NCI-H510A (cell line): ENCODE measurements at places on chromosomes 7 and 10.

DNA sequence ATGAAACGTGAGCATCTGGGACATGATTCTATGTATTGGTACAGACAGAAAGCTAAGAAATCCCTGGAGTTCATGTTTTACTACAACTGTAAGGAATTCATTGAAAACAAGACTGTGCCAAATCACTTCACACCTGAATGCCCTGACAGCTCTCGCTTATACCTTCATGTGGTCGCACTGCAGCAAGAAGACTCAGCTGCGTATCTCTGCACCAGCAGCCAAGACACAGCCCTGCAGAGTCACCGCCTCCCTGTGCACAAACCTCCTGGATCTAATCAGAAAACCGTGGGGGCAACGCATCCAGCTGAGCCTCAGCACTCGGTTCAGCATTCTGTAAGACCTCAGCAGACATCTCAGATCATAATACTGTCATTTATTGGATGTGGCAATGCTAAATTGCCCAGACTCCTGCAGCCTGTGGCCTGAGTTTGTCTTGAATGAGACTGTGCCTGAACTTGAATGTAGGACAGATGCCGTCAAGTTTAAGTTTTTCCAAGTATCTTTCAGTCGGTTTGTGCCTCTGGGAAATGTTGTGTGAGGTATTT lies 41.5 kb upstream of the PRSS58 start:
- DNase-seq = no peak

DNA sequence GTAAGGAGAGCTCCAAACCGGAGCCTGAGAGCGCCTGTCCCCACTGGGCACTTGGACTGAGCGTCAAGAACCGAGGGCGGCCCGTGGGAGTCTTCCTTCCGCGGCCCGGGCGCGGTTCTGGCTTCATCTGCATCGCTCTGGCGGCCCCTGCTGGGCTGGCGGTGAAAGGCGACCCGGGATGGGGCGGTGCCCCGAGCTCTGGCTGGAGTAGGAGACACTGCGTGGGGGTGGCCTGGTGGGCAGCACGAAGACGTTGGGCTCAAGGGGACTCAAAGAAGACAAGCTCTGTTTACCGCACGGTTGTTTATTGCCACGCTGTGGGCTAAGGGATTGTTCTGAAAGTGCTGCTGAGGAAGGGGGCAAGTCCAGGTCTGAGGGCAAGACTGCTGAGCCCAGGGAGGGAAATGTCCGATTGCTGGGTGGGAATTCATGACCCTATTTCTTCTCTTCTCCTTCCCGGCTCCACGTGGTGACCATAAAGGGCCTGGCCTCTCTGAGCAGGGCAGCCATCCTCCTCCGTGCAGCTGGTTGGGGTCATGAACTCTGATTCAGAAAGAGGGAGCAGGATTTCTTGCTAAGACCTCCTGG lies 29.8 kb downstream of the PLAU start:
- DNase-seq = no peak

DNA sequence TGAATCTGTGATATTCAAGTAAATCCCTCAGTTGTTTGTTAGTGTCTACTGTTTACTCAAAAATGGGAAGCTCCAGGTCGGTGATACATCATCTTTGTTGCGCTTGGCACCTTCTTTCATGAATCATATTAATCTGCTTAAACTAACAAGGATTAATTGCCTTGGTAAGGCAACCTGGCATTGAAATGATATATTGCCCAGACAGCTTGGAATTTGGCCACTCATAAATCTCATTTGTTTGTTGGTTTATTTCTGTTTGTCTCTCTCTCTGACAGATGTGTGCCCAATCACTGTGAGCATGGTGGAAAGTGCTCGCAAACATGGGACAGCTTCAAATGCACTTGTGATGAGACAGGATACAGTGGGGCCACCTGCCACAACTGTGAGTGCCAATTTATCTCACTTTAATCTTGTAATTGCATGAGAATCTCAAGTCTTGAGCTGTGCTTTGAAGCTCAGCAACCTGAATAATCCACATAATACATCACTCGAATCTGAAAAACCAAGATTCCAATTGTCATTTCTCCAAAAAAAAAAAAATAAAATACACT lies 1104.8 kb upstream of the C7orf33 start:
- peak; percentile 2 for DNase-seq

DNA sequence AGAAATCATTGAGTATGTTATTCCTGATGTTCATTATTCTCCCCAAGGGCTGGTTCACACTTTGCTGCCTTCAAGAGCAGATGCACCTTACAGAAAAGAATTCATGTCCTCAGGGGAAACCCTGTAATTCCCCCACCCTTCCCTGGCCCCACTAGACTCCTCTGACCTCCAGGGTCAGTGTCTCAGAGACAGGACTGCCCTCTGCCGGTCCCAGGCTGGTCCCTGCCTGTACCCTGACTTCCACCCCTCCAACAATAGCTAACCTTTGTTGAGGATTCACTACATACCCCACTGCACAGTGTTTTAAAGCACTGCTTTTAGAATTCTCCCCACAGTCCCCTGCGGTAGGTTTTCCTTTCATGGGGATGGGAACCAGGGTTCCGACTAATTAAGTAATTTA lies 4.4 kb upstream of the SEPHS1 start:
- DNase-seq = no peak

- DNase-seq = no peak
These were observed 29.5 kb downstream of the MIOS start for GRCh38 chr7:7596176-7596575.

DNA sequence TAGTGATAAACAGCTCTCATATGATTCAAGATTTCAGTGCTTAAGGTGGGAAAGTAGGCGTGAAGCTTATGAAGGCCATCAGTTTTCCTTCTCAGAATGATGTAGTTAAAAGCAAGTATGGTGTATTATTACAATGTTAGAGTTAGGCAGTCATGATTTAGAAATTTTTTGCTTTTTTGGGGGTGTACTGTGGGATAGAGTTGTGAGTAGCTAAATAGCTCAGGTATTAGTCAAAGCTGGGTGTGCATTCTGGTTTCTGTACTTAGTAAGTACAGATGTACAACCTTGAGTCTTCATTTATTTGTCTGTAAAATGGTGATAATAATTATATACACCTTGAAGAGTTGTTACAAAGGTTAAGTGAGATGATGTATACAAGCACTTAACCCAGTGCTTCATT lies 52.2 kb downstream of the R3HCC1L start:
- DNase-seq = no peak

GRCh38 chr10:46096446-46096845 lies 50.4 kb upstream of the MSMB start:
- no peak for DNase-seq

DNA sequence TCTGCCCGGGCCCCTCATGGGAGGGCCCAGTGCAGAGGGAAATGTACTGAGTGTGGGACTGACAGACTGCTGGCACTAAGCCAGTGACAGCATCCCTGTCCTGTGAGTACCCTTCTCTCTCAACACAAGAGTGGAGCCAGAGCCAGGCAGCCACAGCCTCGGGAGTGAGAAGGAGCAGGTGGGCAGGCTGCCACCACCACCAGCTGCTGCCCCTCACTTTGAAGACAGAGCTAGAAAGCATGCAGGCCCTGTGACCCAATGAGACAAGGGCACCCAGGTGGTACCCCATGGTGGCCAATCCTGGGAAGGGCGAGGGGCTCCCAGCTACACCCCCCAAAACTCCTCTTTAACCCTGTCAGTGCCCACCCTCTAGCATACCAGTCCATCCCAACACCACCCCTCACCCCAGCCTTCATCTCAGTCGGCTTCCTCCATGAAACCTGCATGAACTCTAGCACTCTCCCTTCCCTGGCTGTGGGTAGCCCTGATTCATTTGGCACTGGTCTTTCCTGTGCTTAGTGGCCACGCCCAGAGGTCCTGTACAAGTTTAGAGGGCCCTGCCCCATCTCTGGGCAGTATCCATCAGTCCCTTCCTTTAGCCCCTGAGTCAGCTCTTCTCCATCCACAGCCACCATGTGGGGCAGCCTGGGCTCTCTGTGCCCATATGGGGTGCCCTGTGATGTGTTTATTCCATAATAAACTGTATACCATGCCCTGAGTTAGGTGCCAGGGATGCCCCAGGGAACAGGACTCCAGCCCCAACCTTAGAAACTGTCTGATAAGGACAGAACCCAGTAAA lies 207.0 kb upstream of the ZMIZ1 start:
- DNase-seq = peak; percentile 52

DNA sequence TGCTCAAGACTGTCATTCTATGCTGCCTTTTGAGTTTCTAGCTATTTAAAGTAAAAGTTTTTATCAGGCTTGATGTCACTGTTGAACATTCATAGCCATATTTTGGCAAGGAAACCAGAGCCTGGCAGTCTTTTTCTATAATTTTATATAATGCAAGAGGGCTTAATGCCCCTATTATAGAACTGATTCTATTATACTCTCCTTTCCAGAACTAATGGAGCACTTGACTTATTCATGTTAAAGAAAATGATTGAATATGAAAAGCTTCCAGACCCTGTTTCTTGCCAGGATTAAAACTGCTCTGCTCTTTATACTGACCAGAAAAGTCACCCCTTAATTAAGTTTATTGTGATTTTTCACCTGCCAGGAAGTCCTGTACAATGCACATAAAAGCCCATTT lies 337.6 kb upstream of the CHRM2 start:
- no peak for DNase-seq

- no peak for DNase-seq
These were observed 125.2 kb downstream of the TACC2 start for GRCh38 chr10:122113945-122114747.

- no peak for DNase-seq
These were observed 330.1 kb upstream of the MGMT start for GRCh38 chr10:129136951-129137350.

DNA sequence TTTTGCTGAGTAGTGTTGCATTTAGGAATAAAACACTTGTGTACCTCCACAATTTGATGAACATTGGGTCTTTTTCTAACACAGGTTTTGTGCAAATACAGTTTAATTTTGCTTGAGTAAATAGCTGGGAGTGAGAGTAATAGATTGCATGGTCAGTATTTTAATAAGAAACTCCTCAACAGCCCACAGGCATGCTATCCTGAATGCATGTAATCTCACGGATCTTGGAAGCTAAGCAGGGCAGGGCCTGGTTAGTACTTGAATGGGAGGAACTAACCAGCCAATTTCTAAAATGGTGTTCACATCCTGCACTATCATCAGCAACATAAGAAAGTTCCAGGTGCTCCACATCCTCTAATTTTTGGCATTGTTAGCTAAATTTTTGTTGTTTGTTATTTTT lies 685.4 kb upstream of the MBL2 start:
- no peak for DNase-seq

- no peak for DNase-seq
These were observed 146.5 kb upstream of the MEOX2 start for GRCh38 chr7:15832996-15833395.

GRCh38 chr7:130901209-130901783 lies 167.3 kb upstream of the KLF14 start:
- DNase-seq = peak; percentile 48

DNA sequence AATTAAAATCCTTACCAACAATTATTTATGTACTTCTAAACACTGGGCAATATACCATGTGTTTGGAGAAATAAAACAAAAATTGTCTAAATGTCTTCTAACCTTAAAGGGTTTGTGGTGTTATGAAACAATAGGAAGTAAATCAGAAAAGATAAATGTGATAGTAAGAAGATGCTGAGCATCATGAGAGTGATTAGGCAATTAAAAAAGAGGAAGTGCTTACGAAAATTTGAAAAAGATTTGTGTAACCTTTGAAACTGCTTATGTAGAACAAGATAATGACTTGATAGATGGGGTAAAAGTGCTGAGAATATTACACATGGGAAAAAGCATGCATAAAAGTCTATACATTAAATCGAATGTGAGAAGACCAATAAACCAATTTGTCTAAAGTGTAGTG lies 573.4 kb upstream of the CNTNAP2 start:
- no peak for DNase-seq

- no peak for DNase-seq
These were observed 41.6 kb upstream of the CTBP2 start for GRCh38 chr10:125201791-125202622.

- DNase-seq = no peak
These were observed 51.6 kb downstream of the ARMH3 start for GRCh38 chr10:102004376-102004775.

DNA sequence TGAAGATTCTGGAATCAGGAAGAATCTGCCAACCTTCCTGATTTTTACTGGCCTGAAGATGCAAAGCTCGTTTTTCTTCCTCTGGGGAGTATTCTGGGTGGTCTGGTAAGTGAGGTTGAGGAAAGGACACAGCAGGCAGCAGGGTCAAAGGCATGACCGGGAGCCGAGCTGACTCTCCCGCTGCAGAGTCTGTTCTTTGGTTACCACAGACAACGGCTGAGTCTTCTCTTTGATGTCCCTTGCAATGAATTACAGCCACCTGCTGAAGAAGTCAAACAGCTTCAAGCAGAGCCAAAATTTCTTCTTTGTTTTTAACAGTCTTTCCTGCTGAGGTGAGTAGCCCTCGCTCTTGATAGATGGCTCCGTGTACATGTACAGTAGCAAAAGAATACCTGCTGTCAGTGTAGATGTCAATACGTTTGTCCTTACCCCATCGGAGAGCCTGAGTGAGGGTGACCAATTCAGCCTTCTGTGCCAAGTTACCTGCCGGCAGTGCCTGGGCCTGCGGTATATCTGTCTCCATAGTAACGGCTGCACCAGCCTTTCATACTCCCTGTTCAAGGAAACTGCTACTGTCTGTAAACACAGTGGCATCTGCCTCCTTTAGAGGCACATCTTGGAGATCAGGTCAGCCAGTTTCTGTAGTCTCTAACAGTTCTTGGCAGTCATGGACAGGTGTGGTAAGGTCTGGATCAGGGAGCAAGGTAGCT lies 76.4 kb downstream of the PRR15 start:
- peak; percentile 14 for DNase-seq

GRCh38 chr7:123824754-123825067 lies 20.3 kb upstream of the HYAL4 start:
- DNase-seq = peak; percentile 6

GRCh38 chr7:105112440-105113418 lies 98.7 kb downstream of the KMT2E start:
- DNase-seq = no peak

DNA sequence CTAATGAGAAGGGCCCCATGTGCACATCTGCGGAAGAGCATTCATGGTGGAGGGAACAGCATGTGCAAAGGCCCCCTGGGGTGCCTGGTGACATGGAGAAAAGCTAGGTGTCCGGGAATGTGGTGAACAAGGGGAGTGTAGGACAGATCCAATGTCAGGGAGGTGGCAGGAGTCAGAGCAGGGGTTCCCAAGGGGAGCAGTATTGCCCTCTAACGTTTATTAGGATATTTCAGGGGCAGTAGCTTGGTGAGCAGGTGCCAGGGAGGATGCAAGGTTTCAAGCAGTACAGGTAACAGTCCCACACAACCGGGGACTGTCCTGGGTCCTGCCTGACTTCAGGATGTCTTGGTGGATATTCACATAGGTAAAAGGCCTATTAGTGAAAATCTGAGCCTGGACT lies 209.6 kb downstream of the EMX2 start:
- no peak for DNase-seq

- DNase-seq = peak; percentile 6
These were observed 9.0 kb downstream of the FAM204A start for GRCh38 chr10:118332948-118333710.
